Activated CD8-positive, alpha-beta memory T cell treated with anti-CD3 and anti-CD28 coated beads, Interleukin-2, amount 10 ng/mL, durations not matched to agents 7 days and 5 days (primary cell): ENCODE measurements at places on chromosomes 7 and 10. TPM values are rescaled to one million over a fixed set of nuclear protein-coding genes. Genes with fewer than 3 reads are reported as not detected.
A peak's percentile ranks its signal among the peaks of the same experiment; 100 is the strongest.

Gene FBXL13
- 0.18 TPM for total RNA-seq

GRCh38 chr7:41217306-41217705 lies 485.6 kb downstream of the INHBA start:
- DNase-seq: no peak
- no peaks in the 10 kb centered on the region for H3K27me3 ChIP-seq
- H3K27ac ChIP-seq: no peak overlapping the region
- H3K36me3 ChIP-seq: no peaks in the 10 kb centered on the region
- no peaks in the 10 kb centered on the region for H3K4me1 ChIP-seq

- no peak for DNase-seq
- no peaks in the 10 kb centered on the region for H3K27me3 ChIP-seq
- H3K27ac ChIP-seq: no peak overlapping the region
- H3K36me3 ChIP-seq: no peaks in the 10 kb centered on the region
These were observed 690.1 kb upstream of the COBL start for GRCh38 chr7:52006674-52007073.

GRCh38 chr7:121006711-121007315 lies 18.3 kb downstream of the CPED1 start:
- H3K4me1 ChIP-seq: no peaks in the 10 kb centered on the region
- H3K27ac ChIP-seq: no peak overlapping the region
- H3K36me3 ChIP-seq: no peaks in the 10 kb centered on the region
- no peak overlapping the region for H3K4me3 ChIP-seq
- DNase-seq: no peak
- peaks cover 34% of the 10 kb centered on the region for H3K27me3 ChIP-seq

Gene CTNNA3
- not detected for total RNA-seq

DNA sequence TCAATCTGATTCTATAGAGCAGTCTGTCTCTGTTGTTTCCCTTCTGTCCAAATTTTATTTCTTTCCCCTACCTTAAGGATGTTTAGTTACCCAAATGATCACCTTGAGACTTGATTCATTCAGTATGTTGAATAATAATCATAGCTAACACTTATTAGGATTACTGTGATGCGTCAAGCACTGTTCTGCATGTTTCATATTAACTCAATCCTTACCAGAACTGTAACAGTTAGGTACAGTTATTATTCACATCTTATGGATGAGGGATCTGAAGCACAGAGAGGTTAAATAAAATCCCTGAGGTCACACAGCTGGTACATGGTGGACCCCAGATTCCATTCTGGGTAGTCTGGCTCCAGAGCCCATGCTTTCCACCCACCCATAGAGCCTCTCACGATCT lies 97.9 kb upstream of the SAMD8 start:
- H3K27ac ChIP-seq: peak overlapping the region; percentile 91
- DNase-seq: no peak
- peaks cover 41% of the 10 kb centered on the region for H3K4me1 ChIP-seq

GRCh38 chr7:142905759-142906158 lies 20.2 kb upstream of the TRPV6 start:
- H3K4me1 ChIP-seq: no peaks in the 10 kb centered on the region
- H3K27ac ChIP-seq: no peak overlapping the region
- DNase-seq: no peak
- H3K27me3 ChIP-seq: peaks cover 10% of the 10 kb centered on the region
- H3K36me3 ChIP-seq: no peaks in the 10 kb centered on the region

GRCh38 chr7:153245809-153246208 lies 486.3 kb downstream of the ACTR3B start:
- H3K4me3 ChIP-seq: no peak overlapping the region
- no peaks in the 10 kb centered on the region for H3K36me3 ChIP-seq
- H3K27ac ChIP-seq: no peak overlapping the region
- H3K4me1 ChIP-seq: no peaks in the 10 kb centered on the region

Gene PILRA
- total RNA-seq: 1.3 TPM

Gene IKZF1
- 374 TPM for total RNA-seq
